HS-27A (cell line): ENCODE measurements at places on chromosomes 7 and 10.
A peak's percentile ranks its signal among the peaks of the same experiment; 100 is the strongest.

GRCh38 chr7:10076660-10077300 is 896.9 kb upstream of the PHF14 start:
- DNase-seq: no peak

DNA sequence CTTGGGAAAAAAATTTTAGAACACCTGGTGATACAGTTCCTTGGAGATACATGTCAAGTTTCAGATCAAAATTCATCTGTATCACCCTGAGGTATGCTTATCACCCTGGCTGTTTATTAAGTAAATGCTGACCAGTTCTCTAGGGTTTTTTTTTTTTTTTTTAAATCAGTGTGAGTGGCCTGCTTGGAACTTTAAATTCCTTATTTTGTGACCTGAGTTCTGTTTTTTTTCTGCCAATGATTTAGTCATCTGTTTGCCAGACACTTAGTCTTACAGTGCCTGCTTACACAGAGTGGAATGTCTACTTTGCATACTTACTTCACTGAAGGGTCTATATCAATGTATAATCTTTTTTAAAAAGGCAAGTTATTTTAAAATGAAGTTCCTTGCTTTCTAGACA is 1.8 kb downstream of the TSPAN13 start:
- DNase-seq: no peak

DNA sequence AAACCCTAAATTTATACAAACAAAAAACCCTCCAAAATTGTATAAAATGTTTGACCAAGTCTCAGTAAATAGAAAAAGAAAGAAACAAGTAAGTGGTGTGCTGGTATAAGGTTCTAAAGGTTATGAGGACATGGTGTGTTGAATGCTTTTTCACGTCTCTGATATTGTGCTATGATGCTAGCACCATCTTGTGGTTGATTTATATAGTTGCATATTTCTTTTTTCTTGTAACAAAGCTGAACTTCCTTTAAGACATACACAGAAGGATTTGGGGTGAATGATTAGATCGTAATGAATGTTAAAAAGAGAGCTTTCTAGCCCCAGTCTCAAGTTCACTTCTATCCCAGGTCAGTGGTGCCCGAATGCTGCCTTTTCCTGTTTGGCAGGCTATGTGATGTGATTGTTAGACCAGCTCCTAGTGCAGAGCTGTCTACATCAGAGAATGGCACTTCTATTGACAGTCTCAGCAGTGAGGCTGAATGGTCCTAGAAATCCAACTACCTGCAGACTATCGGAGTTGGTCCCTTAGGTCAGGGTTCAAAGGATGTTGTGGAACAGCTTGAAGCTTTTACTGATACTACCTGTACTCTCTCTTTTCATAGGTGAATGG is 25.0 kb downstream of the VTI1A start:
- DNase-seq: no peak

- no peak for DNase-seq
Observed at GRCh38 chr7:40009301-40009700, 59.2 kb downstream of the CDK13 start.

- peak; percentile 84 for DNase-seq
Observed at GRCh38 chr7:55065079-55065478, 46.3 kb downstream of the EGFR start.

DNA sequence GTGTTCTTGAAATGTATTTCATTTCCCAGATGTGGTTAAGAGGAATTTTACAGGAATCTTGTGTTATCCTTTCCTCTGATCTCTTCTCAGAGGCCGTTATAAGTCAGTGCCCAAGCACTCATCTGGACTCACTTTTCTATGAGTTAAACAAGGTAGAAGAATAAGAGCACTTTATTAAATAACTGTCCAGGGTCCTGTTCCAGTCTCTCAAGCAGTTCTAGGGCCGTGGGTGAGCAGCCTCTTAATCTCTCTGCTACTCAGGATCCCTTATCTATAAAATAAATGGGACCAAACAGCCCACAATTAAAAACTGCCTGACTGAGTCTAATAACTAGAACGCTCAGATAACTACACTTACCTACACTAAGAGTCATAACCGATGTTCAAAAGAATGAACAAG is 111.2 kb downstream of the OSBPL3 start:
- no peak for DNase-seq

GRCh38 chr7:10122551-10123100 is 851.0 kb upstream of the PHF14 start:
- no peak for DNase-seq

DNA sequence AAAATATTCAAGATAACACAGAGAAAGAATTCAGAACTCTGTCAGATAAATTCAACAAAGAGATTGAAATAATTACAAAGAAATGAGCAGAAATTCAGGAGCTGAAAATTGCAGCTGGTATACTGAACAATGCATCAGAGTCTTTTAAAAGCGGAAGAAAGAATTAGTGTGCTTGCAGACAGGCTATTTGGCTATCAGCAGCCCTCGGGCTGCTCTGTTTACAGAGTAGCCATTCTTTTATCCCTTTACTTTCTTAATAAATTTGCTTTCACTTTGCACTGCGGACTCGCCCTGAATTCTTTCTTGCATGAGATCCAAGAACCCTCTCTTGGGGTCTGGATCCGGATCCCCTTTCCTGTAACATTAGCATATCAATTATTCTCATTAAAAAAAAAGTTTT is 1040.0 kb downstream of the SORCS3 start:
- no peak for DNase-seq
